ENCODE measurements at places on chromosomes 1 and 21.
A peak's percentile ranks its signal among the peaks of the same experiment; 100 is the strongest.

- no peak for DNase-seq
Measured at GRCh38 chr1:75579046-75579445, 31.9 kb downstream of the SLC44A5 start.

DNA sequence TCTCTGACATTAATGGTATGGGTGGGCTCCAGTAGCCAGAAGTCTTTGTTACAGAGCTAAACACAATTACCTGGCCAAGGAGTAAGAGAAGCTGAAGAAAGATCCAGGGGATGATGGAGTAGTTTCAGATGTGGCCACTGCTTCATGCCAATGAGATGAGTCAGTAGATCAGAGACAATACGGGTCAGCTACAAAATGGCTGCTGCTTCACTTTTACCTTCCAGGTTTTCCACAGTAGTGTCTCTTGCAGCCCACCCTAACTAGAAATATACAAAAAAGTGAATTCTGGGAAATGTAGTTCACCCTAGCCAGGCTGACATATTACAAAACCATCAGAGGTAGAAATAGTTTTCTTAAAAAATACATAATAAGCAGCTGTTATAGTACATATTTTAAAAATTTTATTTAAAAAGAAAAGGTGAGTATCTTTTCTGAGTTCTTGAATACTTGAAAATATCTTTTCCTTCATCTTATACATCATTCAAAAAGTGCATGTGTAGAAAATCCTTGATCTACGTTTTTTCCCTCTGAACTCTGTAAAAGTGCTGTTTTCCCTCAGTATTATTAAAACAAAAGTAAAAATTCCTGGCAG is 36.1 kb downstream of the LRIF1 start:
- peak; percentile 31 for DNase-seq

- peak; percentile 57 for DNase-seq
Measured at GRCh38 chr21:43611598-43612369, 47.5 kb downstream of the HSF2BP start.

DNA sequence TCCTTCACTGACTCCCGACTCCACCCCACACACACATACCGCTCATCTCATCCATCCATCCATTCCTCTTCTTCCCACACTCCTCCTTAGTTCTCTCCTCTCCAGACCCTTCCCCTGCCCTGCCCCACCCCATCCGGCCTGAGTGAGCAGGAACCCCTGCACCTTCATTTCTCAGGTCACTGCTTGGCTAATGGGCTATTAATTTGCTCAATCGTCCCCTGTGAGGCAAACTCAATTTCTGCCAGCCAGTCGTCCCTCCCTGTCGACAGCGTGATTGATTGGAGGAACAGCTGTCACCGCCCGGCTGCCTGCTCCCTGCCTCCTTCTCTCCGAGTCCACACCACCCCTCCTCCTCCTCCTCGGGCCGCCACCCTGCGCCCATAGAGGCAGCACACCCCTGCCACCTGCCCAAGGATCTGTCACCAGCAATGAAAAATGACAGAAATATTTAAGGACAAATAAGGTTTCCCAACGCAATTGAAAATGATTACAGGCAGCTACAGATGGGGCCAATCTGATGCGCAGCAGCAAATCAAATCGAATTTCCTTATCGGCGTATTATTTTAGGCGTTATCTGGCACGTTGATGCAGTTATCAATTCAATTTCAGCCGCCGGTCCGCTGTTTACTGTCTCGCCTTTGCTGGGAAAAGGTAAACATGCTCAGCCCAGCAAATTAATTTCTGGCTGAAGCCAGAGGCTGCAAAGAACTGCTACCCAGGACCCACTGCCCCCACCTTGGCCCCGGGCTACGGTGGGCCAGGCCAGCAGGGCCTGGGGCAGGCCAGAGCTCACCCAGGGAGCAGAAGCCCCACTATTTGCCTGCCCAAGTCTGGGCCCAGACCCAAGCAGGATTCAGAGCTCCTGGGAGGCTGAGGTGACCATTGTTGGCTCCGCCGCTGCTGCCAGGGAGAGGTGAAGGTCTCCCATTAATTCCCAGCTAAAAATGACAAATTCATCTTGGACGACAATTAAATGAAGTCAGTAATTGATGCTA is 71.3 kb downstream of the TMEM53 start:
- DNase-seq: no peak

GRCh38 chr1:238111516-238111915 is 220.8 kb upstream of the ZP4 start:
- DNase-seq: no peak

GRCh38 chr1:37537378-37537777 is 16.7 kb downstream of the SNIP1 start:
- DNase-seq: peak; percentile 26

DNA sequence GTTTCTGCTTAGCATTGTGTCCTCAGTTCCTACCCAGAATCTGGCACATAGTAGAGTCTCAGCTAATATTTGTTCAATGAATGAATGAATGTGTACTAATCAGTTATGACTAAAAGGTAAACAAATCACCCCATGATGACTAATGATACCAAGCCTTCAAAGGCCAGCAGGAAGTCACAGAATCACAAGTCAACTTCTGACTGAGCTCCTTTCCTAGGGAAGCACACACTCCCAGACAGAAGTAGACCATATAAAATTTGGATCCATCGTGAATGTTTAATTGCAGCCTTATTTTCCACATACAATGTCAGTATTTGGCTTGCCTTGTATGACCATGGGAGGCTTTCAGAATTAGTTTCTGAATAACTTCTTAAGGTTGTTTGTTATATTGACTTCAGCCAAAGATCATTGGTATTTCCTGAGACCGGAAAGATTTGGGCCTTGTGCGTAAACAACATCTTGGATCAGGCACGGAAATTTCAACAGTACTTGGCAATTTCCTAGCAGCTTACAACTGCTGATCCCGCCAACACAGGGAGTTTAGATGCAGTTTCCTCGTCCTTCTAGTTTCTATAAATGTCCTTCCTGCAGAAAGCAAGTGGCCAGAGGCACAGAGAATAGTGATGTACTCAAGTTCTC is 185.9 kb upstream of the ATP1B1 start:
- DNase-seq: no peak

DNA sequence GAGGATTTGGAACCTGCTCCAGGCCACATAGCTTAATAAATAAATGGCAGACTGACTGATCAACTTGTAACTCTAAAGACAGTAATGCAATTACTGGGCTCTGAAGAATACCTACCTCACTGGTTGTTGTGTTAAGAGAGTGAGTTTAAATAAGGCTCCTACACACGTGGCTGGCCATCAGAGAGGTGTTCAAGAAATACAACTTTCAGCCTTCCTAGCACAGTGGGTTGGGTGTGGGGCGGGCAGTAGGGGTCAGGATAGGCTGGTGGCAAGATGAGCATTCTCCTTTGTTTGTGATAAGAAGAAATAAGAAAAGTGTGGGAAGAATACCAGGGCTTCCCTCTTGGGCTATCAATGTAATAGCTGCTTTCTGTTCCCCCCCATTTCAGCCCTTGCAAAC is 151.3 kb downstream of the DAB1 start:
- no peak for DNase-seq

Measured in EL (cell line).